ENCODE measurements at places on chromosomes 12 and 14.

- no peak for DNase-seq
Observed at GRCh38 chr14:73424453-73424852, 33.9 kb downstream of the NUMB start.

- peak; percentile 61 for DNase-seq
Observed at GRCh38 chr12:118404876-118405521, 28.6 kb downstream of the SUDS3 start.

DNA sequence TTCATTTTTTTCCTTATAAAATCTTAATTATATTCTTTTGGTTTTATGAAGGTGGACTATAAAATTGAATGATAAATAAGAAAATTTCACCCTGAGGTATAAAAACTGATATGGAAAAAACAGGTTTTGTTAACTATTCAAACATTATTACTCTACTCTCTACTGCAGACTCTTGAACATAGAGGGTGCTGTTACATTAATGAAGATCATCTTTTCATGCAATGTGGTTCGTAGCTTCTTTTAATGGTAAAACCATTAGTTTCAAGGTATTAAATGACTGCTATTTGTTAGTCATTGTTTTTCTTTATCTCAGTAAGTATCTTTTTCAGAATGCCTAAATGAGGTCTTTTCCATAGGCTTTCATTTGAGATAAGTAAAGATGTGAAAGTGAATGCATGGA lies 510.4 kb downstream of the SLC16A7 start:
- no peak for DNase-seq

GRCh38 chr14:92565040-92565717 lies 51.6 kb downstream of the RIN3 start:
- DNase-seq = no peak

DNA sequence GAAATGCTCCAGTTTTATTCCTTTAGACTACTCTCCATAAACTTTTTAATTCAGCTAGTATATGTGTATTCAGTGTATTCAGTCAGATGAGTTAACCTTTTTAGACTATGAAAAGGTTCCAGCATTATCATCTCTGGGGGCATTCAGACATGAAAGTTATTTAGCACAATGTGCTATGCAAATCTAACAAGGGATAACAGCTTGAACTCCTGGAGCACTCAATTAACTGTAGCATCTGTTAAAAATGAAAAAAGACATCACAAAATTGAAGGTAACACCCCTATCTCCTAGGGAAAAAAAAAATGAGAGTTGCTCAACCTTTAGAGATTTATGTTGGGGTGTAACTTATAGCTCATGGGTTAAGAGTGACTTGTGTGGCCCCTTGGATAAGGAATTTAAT lies 211.5 kb downstream of the PHLDA1 start:
- DNase-seq = no peak

DNA sequence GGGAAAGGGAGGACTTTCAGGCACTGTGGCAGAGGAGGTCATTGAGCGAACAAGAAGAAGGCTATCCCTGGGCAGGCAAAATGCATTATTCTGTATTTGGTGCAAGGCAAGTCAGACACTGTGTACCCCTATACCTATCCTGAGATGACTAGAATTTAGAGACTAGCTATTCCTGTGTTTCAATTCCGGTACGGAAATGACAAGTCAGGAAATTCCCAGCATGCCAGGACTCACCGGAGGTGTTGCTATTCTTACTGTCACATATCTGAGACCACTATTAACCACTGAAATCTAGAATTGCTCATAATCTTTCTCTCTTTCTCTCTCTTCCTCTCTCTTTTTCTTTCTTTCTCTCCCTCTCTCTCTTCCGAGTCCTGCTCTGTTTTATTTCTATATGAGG lies 297.1 kb downstream of the PDZRN4 start:
- no peak for DNase-seq

DNA sequence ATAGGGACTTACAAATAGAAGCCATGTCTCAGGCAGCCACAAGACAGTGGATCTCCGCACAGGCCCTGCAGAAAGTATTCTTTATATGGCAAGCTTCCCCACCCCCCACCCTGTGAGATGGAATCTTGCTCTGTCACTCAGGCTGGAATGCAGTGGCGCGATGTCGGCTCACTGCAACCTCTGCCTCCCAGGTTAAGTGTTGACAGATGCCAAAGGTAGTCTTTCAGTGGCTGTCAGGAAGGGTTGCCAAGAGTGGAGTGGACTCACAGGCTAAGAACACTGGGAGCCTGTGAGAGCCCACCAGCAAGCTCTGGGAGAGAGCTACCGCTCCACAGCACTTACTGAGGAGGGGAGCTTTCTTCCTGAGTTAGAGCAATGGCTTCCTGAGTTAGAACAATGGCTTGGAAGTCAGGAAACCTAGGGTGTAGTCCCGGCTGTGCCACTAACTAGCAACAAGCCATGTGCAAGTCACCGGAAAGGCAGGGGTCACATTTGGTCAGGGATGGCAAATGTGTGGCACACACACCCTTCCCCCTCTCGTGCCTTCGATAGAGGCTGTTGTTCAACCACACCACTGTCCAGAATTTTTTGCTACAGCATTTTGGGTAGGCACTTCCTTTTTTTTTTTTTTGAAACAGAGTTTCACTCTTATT lies 2.6 kb downstream of the RNASE1 start:
- DNase-seq = no peak

- no peak for DNase-seq
Observed at GRCh38 chr14:100296106-100296651, 10.1 kb downstream of the SLC25A29 start.

Data from activated CD4-positive, alpha-beta T cell treated with anti-CD3 and anti-CD28 coated beads, Interleukin-2, Interleukin-6, amounts not matched to agents 100 ng/mL and 50 ng/mL, durations not matched to agents 16 hours and 8 hours (primary cell).